Esophagus squamous epithelium (tissue), 5 donors: ENCODE measurements at places on chromosomes 1 and 21. TPM values are rescaled to one million over a fixed set of nuclear protein-coding genes. Genes with fewer than 3 reads are reported as not detected.
A peak's percentile ranks its signal among the peaks of the same experiment; 100 is the strongest.

DNA sequence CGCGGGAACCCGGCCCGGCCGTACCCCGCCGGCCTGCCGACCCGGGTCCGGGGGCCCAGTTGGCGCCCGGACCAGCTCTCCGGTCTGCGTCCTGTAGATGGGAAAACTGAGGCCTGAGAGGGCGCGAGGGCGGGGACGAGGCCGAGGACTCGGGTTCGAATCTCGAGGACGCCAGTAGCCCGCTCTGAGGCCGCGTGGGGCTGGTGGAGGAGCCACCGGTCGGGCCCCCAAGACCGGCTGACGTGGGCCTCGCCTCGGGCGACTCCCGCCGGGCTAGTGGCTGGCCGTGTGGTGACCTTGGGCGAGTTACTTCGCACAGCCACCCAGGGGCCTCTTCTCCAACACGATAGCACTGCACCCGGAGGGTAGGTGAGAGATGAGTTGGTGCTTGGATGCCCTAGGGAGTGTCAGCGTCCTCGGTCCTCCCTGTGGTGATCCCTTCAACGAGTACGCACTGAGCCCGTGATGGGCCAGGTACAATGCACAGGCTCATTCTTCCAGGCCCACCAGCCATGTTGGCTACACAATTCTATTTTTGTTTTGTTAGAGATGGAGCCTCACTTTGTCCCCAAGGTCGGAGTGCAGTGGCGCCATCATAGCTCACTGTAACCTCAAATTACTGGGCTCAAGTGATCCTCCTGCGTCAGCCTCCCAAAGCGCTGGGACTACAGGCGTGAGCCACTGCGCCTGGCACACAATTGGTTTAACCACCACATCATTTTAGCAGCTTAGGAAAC, 404 bp upstream of the SCMH1 start:
- H3K4me3 ChIP-seq = peak overlapping the region; percentile 98
- no peaks in the 10 kb centered on the region for H3K36me3 ChIP-seq
- no peak for DNase-seq
- H3K4me1 ChIP-seq = no peaks in the 10 kb centered on the region

MARK1 gene
- total RNA-seq = 4.7 TPM

DNA sequence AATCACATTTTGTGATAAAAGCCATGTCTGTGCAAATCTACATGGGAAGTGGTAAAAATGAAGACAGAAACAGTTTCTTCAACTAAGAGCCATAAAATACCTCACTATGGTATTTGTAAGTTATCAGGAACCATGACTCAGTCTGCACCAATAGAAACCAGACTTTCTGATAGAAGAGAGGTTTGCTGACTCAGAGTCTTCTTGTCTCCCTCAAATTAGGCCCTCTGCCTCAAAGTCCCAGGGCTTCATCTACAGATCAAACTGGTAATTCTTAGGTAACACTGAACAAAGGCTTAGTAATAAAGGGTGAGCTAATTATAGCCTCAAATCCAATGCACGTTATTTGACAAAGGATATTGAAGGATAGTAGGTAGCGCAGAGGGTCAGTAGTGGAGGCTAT, 30.9 kb upstream of the SSX2IP start:
- no peak for DNase-seq
- H3K4me3 ChIP-seq = no peak overlapping the region
- no peaks in the 10 kb centered on the region for H3K36me3 ChIP-seq
- H3K27ac ChIP-seq = no peak overlapping the region

GRCh38 chr1:62685431-62685859, 2.7 kb downstream of the DOCK7 start:
- DNase-seq = no peak
- H3K27ac ChIP-seq = no peak overlapping the region
- H3K27me3 ChIP-seq = no peaks in the 10 kb centered on the region
- H3K4me1 ChIP-seq = peaks cover 46% of the 10 kb centered on the region
- no peaks in the 10 kb centered on the region for H3K36me3 ChIP-seq

SPATA21 gene
- not detected for total RNA-seq

- peaks cover 6% of the 10 kb centered on the region for H3K4me1 ChIP-seq
- no peak for DNase-seq
- no peaks in the 10 kb centered on the region for H3K27me3 ChIP-seq
- H3K4me3 ChIP-seq = no peak overlapping the region
- H3K27ac ChIP-seq = peak overlapping the region; percentile 53
Observed at GRCh38 chr1:59520827-59521418, 224.0 kb downstream of the FGGY start.

DNA sequence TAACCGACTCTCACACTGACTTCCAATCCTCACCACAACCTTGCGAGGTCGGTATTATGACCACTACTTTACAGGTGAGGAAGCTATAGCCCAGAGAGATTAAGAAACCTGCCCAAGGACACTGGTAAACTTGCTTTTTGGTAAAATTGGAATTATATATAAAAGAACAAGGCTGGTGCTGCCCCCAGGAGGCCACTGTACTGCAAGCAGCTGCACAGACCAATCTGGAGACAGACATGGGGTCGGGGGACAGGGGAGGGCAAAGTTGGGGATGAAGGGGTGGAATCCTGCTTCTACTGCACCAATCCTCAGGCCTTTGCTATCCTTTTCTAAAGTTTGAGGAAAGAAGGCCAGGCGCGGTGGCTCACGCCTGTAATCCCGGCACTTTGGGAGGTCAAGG, 280.8 kb downstream of the SPATA17 start:
- no peaks in the 10 kb centered on the region for H3K4me1 ChIP-seq
- H3K27ac ChIP-seq = no peak overlapping the region
- DNase-seq = no peak
- no peaks in the 10 kb centered on the region for H3K27me3 ChIP-seq
- no peaks in the 10 kb centered on the region for H3K36me3 ChIP-seq

- peaks cover 10% of the 10 kb centered on the region for H3K4me1 ChIP-seq
- no peak for DNase-seq
- H3K36me3 ChIP-seq = peaks cover 26% of the 10 kb centered on the region
- H3K27me3 ChIP-seq = no peaks in the 10 kb centered on the region
Observed at GRCh38 chr1:67053535-67053784, 488 bp downstream of the SLC35D1 start.

DNA sequence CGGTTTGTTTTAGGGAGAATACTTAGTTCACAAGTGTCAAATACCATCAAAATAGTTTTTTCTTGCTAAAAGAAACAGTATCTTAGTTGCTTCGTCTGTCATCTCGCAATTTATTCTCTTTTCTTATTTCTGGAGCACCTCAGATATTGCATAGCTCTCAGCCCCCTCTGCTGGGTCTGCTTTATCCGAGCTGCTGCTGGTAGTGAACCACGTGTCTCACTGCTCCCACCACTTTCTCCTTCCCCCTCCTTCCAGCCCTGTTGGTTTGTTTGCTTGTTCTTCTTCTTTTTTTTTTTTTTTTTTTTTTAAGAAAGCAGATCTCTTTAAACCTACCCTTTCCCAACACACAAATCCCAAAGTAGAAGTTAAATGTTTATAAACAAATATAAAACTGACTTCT, 170.8 kb downstream of the EDEM3 start:
- no peaks in the 10 kb centered on the region for H3K27me3 ChIP-seq
- no peak for DNase-seq
- peaks cover 3% of the 10 kb centered on the region for H3K4me1 ChIP-seq
- H3K4me3 ChIP-seq = no peak overlapping the region

DNA sequence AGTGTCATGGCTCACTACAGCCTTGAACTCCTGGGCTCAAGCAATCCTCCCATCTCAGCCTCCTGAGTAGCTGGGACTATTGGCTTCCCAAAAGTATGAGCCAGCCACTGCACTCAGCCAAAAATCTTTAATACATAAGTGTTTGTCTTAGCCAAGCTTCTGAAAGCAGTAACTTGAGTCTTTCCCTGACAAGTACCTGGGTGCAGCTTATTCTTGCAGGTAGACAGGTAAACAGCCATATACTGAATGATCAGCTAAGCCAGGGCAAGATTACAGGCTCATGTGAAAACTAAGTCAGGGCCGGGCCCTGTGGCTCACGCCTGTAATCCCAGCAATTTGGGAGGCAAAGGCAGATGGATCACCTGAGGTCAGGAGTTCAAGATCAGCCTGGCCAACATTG, 7.8 kb downstream of the MEAF6 start:
- no peaks in the 10 kb centered on the region for H3K27me3 ChIP-seq
- peaks cover 12% of the 10 kb centered on the region for H3K36me3 ChIP-seq
- H3K4me3 ChIP-seq = no peak overlapping the region
- no peak overlapping the region for H3K27ac ChIP-seq
- DNase-seq = no peak

DNA sequence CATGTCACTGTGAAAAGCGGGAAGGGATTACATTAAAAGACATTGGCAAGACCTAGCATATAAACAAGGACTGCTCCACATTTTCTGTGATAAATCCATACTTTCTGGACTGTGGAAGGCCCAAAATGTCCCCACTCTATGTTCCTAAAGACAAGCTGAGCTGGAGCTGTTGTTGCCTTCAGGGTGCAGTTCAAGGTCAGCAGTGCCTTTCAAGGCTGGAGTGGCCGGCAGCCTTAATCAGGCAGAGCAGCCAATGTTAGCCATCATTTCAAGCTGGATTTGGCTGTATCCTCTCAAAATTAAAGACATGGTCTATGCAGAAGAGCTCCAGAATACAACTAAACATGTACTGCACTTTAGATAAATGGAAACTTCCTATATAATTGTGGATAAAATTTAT, 70.4 kb upstream of the ADAM30 start:
- H3K36me3 ChIP-seq = no peaks in the 10 kb centered on the region
- no peaks in the 10 kb centered on the region for H3K27me3 ChIP-seq
- no peak overlapping the region for H3K4me3 ChIP-seq
- DNase-seq = no peak

DNA sequence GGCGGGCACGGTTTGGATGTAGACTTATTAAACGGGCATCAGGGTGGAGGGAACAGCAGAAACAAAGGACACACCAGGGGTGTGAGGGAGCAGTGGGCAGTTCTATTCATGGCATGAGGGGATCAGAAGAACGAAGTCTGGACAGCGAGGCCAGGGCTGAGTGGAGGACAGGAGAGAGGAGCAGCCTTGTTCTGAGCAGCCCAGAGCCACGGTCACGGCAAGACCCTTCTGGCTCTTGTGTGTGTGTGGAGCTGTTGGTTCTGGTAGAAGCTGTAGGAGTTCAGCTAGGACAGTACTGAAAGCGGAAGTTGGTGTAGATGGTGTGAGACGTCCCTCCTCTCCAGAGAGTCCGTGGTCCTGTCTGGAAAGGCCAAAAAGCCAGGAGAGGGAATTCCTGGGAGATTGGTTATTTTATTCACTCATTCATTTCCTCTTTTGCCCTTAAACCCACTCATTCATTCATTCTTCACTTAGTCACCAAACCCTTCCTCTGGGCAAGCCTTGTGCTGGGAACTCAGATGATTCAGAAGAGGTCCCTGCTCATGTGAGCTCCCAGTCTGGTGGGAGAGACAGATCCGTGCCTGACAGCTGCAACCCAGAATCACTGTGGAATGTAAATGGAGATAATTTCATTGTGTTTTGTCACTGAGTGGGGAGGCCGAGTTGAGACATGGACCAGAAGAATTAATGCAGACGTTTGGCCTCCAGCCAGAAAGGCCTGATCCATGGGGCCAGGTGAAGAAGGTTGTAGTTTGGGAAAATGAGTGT, 4.1 kb upstream of the ACOT11 start:
- no peaks in the 10 kb centered on the region for H3K36me3 ChIP-seq
- no peak for DNase-seq
- peaks cover 20% of the 10 kb centered on the region for H3K4me1 ChIP-seq
- H3K27me3 ChIP-seq = no peaks in the 10 kb centered on the region
- H3K27ac ChIP-seq = peak overlapping the region; percentile 83
- H3K4me3 ChIP-seq = no peak overlapping the region

DNA sequence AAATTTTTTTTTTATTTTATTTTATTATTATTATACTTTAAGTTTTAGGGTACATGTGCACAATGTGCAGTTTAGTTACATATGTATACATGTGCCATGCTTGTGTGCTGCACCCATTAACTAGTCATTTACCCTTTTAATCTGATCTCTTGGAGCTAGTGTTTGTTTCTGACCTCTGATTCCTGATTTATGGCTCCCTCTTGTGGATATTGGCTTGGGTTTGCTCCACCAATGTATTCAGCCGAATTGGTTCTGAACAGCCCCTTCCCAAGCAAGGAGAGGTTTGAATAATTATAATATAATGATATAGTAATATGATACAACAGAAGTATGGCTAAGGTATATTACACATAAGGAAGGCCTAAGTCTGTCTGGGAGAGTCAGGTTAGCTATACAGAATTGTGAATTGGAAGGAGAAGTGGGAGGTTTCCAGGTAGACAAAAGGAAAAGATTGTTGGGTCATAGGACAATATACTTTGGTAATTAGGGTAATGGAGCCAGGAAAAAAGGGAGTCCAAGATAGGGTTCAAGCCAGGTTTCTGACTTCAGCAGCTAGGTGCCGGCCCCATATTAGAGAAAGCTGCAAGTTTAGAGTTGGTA, 53.1 kb upstream of the HMCN1 start:
- no peak for DNase-seq
- H3K4me1 ChIP-seq = no peaks in the 10 kb centered on the region
- H3K36me3 ChIP-seq = no peaks in the 10 kb centered on the region
